Suppressor macrophage treated with lipopolysaccharide for 4 hours (primary cell): ENCODE measurements at places on chromosomes 3 and 15.

- peak; percentile 61 for DNase-seq
Observed at GRCh38 chr3:100254168-100254777, 6.5 kb upstream of the TBC1D23 start.

- DNase-seq = no peak
Observed at GRCh38 chr3:150958683-150959082, 13.8 kb downstream of the CLRN1 start.

GRCh38 chr15:101027920-101028319, 108.8 kb downstream of the LRRK1 start:
- no peak for DNase-seq

DNA sequence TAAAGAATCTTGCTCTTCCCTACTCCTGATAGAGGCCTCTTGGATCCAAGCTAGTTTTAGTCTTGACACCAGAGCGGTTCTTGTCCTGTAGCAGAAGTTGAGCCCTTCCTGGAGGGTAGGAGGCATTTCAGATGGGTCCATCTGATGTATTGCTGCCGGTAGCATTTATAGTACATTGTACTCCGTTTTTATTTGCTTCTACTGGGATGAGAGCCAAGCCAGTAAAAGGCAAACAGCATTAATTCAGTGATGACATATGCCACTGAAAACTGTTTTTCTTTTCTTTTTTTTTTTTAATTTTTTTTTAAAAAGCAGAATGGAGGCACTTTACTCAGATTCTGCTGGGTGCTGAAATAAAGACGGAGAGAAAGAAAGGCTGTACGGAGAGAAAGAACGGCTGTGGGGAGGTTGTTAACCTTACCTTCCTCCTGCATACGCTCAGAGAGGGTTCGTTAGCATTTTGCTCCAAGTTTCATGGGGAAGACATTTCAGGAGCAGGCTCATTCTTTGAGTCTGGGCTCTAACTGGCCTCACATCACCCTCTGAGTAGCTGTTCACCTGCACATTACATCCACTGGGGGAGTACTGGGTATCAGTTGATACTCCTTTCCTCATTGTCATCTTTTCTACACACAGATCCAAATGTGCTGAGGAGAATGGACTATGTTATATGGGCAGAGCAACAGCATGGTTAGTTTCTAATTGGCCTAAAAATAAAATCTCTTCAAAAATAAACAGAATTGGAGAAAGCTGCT, 161.5 kb downstream of the FEZF2 start:
- DNase-seq = no peak

- DNase-seq = no peak
Observed at GRCh38 chr3:5332270-5332956, 144.9 kb downstream of the EDEM1 start.

GRCh38 chr3:120263792-120264191, 21.2 kb downstream of the GPR156 start:
- no peak for DNase-seq

- peak; percentile 54 for DNase-seq
Observed at GRCh38 chr3:50237133-50237651, 1.2 kb downstream of the GNAI2 start.

DNA sequence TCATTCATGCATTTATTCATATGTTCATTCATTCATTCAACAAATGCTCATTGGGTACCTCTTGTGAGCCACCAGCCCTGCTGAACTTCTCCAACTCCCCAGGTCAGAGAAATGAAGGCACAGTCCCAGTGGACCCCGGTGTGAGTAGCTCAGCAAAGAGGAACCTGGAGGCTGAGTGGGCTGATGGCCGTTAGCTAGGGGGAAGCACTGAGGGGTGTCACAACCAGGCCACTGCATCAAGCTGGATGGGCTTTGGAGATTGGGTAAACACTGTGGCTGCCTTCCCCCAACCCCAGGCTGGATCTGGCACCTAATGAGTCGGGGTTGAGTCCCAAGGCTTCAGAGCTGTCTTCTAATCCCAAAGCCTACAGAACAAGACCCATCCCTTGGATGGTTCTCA, 12.1 kb upstream of the ALAS1 start:
- DNase-seq = peak; percentile 75

GRCh38 chr15:31483986-31484951, 157.6 kb downstream of the KLF13 start:
- no peak for DNase-seq

DNA sequence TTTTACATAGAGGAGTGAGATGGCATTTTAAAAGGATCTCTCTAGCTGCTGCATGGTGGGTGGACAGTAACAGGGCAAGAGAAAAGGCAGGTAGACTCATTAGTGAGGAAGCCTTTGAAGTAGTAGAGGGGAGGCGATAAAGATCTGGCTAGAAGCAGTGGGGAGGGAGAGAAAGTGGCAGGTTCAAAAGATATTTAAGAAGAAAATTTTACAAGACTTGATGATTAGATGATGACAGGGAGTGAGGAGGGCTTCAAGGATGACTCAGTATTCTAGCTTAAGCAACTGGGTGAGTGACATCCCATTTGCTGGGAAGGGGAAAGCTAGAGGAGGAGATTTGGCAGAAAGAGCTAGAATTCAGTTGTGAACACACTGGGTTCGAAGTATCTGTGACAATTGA, 3.8 kb upstream of the BRPF1 start:
- DNase-seq = peak; percentile 67

DNA sequence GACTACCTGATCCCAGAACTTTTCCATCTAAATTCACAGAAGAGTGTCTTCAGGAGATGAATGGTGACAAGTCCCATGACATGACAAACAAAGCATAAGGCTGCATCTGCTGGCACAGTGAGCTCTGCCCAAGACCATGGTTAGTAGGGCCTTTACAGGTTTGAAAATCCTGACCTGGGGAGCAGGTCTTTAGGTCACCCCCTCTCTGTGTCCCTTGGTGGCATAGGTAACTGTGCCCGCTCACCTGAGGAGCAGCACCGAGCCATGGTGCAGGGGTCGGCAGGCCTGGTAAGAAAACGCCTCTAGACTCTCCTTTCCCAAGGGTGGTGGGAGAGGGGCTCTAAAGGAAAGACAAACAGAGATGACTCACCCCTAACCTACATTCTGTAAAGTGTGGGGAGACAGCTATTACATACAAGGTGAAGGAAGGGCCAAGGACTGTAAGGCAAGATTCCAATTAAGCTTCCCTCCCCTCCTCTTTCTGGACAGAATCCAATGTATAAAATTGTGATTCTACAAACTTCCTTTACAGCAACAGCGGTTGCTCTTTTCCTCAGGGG, 74.0 kb downstream of the SATB1 start:
- no peak for DNase-seq

- peak; percentile 14 for DNase-seq
Observed at GRCh38 chr3:23810343-23811184, 4.8 kb downstream of the UBE2E1 start.

- peak; percentile 56 for DNase-seq
Observed at GRCh38 chr3:50357481-50357880, 1.8 kb downstream of the TMEM115 start.

- no peak for DNase-seq
Observed at GRCh38 chr3:47761046-47761445, 20.6 kb downstream of the SMARCC1 start.

GRCh38 chr3:49024449-49024848, 2.5 kb downstream of the NDUFAF3 start:
- no peak for DNase-seq

GRCh38 chr3:125624341-125624740, 29.0 kb upstream of the OSBPL11 start:
- DNase-seq = no peak

DNA sequence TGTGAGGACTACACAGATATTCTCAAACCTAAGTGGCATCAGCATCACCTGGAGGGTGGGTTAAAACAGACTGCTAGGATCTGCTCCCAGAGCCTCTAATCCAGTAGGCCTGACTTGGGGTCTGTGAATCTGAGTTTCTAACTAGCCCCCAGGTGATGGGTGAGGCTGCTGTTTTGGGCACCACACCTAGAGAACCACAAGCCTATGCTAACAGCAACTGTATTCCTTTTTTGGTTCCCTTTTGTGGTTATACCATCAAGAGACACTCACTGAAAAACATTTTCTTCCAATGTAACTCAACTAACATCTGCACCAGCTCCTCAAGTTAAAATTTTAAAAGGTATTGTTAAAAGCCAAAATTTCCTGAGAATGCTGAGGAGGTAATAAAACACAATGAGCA, 16.0 kb downstream of the WDR82 start:
- no peak for DNase-seq

GRCh38 chr15:30997270-30997669, 5.8 kb upstream of the MTMR10 start:
- DNase-seq = no peak

DNA sequence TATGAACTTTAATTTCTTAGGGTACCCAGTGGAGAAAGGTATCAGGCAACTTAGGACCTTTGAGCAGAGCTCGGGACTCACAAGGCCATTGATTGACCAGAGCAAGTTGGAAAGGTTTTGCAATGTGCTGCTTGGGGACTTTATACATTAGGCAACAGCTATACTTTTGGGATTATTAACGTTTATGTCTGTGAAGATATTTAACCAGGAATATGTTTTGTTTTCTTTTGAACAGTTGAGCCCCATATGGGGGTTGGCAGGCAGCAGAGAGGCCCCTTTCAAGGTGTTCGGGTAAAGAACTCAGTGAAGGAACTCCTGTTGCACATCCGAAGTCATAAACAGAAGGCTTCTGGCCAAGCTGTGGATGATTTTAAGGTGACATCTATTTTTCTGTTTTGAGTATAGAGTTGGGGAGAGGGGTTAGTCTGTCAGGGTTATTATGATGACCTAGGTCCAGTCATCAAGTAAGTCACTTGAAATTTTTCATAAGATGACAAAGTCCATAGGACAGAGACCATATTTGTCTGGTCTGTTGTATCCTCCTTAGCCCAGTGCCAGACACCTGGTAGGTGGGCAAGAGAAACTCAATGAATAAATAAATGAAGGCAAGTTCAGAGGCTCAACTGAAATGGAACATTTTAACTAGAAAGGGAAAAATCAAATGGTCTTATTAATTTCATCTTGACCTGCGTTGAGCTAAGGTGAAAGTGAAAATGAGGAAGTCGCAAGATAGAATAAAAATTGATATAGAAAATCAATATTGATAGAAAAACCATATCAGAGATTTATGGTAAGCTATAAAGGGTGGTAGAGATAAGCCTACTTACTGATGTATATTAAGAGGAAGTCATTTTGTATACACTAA, 2.8 kb downstream of the NFKBIZ start:
- DNase-seq = no peak

- DNase-seq = no peak
Observed at GRCh38 chr15:62606376-62607113, 436.0 kb upstream of the TPM1 start.

DNA sequence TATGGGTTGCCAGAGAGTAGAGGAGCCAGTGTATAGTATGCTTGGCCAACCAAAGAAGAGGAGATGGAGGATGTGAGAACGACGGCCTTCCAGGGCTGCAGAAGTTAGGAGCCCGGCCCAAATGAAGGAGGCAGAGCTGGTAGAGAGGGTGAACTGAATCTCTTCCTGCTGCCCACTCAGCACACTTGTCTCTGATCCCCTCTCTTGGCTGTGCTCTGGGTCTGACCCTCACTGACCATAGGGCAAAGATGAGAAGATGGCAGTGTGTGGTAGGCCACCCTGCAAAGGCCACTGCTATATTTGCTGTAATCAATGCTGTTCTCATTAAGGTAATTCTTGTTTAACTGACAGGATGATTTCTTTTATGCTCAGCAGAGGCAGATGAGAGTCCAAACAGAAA, 256.0 kb downstream of the OCA2 start:
- no peak for DNase-seq

DNA sequence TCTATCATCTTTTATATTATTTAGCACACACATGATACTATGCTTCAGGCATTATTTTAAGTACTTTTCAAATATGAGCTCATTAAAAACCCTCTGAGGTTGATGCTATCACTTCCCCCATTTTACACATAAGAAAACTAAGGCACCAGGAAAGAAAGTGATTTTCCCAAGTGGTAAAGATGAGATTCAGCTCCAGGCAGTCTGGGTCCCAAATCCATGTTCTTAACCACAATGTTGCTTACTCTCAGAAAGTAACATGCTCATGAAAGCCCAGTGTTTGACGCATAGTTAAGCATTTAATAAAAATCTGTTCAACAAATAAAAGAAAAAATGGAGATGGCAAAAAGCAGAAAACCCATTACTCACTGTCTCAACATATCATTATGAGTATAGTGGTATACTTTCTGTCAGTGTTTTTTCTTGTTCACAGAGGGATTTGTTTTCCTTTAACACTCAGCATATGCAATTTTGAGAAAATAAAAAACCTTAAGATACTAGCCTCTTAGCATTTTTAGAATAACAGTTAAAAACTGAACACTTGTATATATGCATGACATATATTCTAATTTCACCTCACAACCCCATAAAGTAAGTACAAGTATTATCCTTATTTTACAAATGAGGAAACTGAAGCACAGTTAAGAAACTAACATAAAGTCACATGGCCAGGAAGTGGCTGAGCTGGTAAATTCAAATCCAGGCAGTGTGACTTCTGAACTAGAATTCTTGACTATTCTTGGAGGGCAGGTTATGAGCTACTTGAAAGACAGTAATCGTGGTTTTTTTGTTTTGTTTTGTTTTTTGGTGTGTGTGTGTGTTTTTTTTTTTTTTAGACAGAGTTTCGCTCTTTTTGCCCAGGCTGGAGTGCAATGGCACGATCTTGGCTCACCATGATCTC, 10.4 kb downstream of the PEAK1 start:
- peak; percentile 57 for DNase-seq

- DNase-seq = peak; percentile 77
Observed at GRCh38 chr3:42502429-42503250, at the start of gene VIPR1. VIPR1 (plus strand) TSS chr3:42502643; CDS start chr3:42502736, 93 bp downstream.

DNA sequence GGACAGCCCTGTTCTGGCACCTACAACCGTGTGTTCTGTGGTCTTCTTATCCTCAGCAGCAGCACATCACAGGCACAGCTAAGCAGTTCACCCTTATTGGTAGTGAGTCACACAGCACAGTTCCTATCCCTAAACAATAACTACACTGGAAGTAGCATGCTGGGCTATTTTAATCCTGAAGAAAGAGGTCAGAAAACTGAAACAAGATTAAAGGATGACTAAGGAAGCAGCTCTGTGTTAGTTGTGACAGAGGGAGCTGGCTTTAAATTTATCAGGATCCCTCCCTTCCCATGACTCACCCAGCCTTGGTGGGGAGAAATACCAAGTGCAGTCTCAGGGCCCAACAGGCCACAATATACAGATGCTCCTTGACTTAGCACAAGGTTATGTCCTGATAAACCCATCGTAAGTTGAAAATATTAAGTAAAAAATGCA, 144.3 kb downstream of the ERC2 start:
- DNase-seq = peak; percentile 47
